Stimulated activated CD8-positive, alpha-beta memory T cell treated with anti-CD3 and anti-CD28 coated beads, Interleukin-4, amount 100 ng/mL, for 4 hours (primary cell): ENCODE measurements at places on chromosomes 4 and X.

GRCh38 chr4:163592212-163592611 lies 97.7 kb downstream of the TMA16 start:
- no peak for DNase-seq

- no peak for DNase-seq
Measured at GRCh38 chrX:2301901-2302300, 198.9 kb downstream of the DHRSX start.

GRCh38 chrX:150018931-150019361 lies 80.7 kb upstream of the EOLA2 start:
- DNase-seq = no peak

GRCh38 chrX:123310112-123310511 lies 126.0 kb downstream of the GRIA3 start:
- no peak for DNase-seq

- no peak for DNase-seq
Measured at GRCh38 chr4:91325495-91325894, 978.3 kb upstream of the GRID2 start.

- DNase-seq = no peak
Measured at GRCh38 chr4:73839715-73840114, 3.2 kb downstream of the CXCL6 start.

DNA sequence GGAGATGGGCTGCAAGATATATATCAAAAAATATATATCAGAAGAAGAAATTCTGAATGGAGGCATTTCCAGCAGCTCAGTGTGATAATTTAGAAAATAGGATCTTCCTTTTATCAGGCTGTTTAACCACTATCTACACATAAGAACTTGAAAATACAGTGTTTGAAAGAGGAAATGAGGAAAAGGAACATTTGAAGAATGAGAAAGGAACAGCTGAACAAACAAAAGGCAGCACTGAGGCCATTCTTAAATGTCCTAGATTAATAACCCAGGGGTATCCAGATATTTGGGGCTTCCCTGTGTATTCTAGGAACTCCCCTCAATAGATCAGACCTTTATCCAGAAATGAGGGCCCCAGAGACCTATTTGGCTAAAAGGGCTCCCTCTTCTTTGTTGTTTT lies 4.1 kb downstream of the SLC39A8 start:
- no peak for DNase-seq

DNA sequence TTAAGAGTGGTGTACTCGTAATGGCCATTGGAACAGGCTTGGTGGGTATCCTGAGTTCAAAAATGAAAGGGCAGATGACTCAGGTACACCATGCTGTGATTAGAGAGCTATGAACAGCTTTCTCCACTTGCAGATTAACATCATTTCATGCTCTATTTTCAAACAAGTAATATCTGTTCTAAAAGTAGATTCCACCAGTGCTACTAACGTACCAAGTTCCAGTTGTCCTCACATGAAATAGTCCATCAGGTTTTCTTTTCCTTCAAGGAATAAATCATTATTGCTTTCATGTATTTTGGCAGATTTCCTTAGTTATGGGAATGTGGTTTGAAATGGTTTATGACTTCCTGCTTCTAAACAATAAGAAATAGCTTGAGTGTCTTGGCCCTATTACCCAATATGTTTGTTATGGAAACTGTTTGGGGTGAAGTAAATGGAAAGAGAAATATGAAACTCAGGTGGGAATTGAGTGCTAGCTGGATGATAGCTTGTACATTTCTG lies 49.9 kb downstream of the PCDH7 start:
- DNase-seq = no peak

DNA sequence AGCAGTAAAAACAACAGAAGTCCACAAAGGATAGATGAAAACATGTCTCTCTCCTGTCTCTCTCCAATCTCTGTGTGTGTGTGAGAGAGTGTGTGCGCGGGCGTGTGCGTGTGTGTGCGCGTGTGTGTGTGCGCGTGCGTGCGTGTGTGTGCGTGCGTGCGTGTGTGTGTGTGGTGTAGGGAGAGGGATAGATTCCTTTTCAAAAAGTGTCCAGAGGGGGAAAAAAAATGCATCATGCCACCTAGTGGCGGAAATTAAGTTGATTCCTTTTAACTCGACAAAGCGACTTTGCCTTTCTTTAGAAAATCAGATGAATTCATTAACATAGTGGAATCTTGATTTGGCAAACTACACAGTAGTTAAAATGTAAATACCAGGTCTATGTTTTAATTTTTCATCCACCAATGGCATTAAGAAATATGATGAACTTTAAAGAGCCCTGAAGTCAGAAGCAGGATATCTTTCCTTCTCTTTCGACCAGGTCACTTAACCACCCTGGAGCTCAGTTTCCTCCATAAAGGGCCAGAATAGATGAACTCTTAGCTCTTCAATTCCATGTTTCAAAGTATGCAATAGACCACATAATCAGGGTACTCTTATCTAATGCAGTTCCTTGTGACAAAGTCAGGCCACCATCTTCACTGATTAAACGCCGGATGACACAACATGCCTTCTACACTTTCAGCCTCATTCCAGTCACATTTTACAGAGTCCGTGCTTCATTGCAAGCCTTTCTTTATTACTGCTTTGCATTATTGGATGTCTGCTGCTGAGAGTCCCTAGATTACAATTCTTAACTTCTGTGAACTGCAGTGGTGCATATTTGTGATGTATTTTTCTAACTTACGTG lies 162.8 kb downstream of the FBXO8 start:
- DNase-seq = no peak

GRCh38 chrX:119684916-119685224 lies 8.1 kb downstream of the SEPTIN6 start:
- DNase-seq = no peak

- no peak for DNase-seq
Measured at GRCh38 chr4:188680004-188680666, 540.9 kb downstream of the TRIML1 start.

- no peak for DNase-seq
Measured at GRCh38 chr4:81166458-81167160, 48.4 kb downstream of the PRKG2 start.
